CD8-positive, alpha-beta memory T cell (primary cell): ENCODE measurements at places on chromosomes 7 and 10. TPM values are rescaled to one million over a fixed set of nuclear protein-coding genes. Genes with fewer than 3 reads are reported as not detected.

The MDFIC gene
- 131 TPM for total RNA-seq

The CRPPA gene
- 1.6 TPM for total RNA-seq

The UCN3 gene
- not detected for total RNA-seq

The MMP21 gene
- not detected for total RNA-seq

The PPP1R3C gene
- total RNA-seq, result not detected

The STAMBPL1 gene
- 22.3 TPM for total RNA-seq

The CEP55 gene
- total RNA-seq, result 44.4 TPM

The SH2D4B gene
- total RNA-seq, result 0.13 TPM

The TSPAN12 gene
- not detected for total RNA-seq

The LRRC4 gene
- total RNA-seq, result 0.15 TPM

The TBXAS1 gene
- 2.1 TPM for total RNA-seq

The LDB3 gene
- total RNA-seq, result 0.07 TPM

The PLEKHS1 gene
- total RNA-seq, result not detected
